Activated CD4-positive, alpha-beta T cell treated with anti-CD3 and anti-CD28 coated beads for 1 hour (primary cell): ENCODE measurements at places on chromosomes 3 and 15.

- no peak for DNase-seq
These were observed 74.6 kb downstream of the ATP8B4 start for GRCh38 chr15:50044406-50044805.

GRCh38 chr3:171526869-171527268, 66.7 kb upstream of the TNIK start:
- DNase-seq, result no peak

GRCh38 chr3:104763007-104763406, 603.7 kb upstream of the ALCAM start:
- no peak for DNase-seq

- no peak for DNase-seq
These were observed 198.3 kb downstream of the ADAMTS9 start for GRCh38 chr3:64489361-64490044.

GRCh38 chr3:151421938-151422337, 37.4 kb upstream of the P2RY12 start:
- DNase-seq, result no peak

DNA sequence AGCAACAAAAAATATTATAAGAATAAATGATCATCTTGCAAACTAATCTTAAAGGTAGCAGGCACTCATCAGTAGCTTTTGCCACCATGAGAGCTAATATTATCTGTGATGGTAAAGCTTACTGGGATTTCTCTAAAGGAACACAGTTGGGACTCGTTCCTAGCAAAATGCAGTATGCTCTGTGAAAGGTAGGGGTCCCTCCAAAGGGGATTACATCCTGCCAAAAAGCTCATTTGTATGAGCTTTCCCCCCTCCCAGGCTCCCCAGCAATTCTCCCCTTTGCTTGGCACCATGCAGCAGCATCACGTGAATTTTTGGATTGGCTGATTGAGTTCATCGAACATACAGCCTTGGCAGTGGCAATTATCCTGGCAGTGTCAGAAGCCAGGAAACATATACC, 361.0 kb upstream of the PLSCR5 start:
- no peak for DNase-seq

- no peak for DNase-seq
These were observed 84.8 kb downstream of the TLE3 start for GRCh38 chr15:70012895-70013294.

DNA sequence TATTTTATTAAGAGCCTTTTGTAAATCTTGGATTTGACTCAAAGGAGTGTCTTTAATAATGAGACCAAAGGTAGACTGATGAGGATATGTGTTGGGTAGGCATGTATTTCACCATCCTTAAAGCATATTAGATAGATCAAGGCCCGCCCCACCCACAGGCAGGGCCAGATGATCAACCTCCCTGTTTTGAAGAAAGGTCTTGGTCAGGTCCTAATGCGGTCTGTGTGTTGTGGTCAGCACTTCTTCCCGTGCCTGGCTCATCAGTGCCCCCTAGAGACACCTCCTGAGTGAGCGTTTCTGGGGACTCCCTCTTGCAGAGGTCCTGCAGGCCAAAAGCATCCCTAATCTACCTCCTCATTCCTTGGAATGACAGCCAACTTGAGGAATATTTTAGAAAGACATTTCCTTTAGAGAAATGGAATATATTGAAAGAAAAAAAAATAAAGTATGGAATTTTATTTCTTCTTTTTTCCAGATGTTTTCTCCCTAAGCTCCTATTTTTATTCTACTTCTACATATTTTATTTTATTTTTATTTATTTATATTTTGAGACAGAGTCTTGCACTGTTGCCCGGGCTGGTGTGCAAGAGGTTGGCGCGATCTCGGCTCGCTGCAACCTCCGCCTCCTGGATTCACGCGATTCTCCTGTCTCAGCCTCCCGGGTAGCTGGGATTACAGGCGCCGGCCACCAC, 6.0 kb downstream of the TM4SF4 start:
- DNase-seq, result no peak

- no peak for DNase-seq
These were observed at the start of gene BOC for GRCh38 chr3:113211330-113212149. Gene BOC, plus strand, starts transcription at chr3:113211557. Its CDS starts 38,246 bp downstream, at chr3:113249803.

- DNase-seq, result no peak
These were observed 50.0 kb upstream of the TBC1D23 start for GRCh38 chr3:100210772-100211135.

DNA sequence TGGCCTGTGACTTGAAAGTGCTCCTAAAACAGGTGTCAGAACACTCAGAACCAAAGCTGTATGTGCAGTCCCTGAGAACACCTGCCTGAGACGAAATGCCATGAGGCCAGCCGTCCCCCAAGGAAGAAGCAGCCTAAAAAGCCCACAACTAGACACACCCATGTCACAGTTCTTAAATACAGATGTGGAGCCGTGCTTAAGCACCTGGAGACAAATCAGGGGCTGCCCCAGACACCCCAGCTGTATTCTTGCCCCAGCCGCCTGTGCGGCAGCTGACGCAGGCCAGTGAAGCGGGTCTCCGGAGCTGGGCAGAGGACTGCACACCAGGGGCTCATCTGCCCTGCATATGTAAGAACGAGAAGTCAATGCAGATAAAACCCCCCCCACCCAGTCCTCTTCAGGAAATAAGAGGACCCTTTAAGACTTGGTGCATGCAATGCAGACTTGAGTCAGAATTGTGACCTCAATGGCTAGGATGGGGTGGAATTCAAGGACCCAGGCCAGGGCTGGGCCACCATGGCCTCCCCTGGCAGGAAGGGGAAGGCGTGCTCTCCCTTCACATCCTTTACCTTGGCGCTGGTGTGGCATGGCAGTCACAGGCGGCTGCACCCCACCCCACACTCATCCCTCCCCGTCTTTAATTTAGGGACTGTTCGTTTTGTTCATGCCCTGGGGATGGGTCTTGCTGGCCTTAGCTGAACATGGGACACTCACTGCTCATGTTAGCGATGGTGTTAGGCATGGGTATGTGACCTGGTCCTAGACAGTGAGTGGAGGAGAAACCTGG, 27.7 kb upstream of the PLXNA1 start:
- DNase-seq, result no peak

DNA sequence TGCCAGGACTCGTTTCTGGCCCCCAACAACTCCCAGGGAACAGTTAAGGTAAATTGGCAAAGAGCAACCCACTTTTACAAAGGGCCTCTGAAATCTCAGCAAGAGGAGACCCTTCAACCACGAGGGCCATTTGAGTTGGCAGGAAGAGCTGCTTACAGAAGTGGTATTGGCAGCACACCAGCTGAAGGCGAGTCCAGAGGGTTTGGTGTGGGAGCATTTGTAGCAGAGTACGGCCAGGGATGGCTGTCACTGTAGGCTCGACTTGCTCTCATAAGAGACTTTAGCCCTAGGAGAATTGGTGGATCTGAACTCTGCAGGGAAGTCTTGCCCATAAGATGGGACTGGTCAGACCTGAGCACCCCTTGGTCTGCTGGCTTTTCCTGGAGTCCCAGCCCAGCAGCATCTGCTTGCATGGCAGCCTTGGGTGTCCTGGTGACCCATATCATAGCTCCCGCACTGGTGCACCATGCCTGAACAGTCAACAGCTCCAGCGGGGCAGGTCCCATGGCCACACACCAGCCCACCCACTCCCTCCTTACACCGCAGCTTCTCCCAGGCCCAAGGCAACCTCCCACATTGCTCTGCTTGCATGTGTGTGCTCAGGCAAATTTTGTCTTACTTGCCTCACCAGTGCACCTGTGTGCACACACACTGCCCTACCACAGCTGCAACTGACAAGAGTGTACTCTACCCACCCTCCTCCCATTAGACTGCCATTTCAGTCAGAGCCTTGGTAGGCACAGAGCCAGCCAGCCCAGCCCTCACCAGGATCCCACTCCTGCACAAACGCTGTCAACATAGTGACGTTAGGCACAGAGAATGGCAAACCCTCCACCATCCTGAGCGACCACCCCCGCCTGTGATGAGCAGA, 861.6 kb upstream of the DPPA4 start:
- DNase-seq, result no peak

- DNase-seq, result no peak
These were observed 781.9 kb upstream of the GRM7 start for GRCh38 chr3:6079011-6079410.

DNA sequence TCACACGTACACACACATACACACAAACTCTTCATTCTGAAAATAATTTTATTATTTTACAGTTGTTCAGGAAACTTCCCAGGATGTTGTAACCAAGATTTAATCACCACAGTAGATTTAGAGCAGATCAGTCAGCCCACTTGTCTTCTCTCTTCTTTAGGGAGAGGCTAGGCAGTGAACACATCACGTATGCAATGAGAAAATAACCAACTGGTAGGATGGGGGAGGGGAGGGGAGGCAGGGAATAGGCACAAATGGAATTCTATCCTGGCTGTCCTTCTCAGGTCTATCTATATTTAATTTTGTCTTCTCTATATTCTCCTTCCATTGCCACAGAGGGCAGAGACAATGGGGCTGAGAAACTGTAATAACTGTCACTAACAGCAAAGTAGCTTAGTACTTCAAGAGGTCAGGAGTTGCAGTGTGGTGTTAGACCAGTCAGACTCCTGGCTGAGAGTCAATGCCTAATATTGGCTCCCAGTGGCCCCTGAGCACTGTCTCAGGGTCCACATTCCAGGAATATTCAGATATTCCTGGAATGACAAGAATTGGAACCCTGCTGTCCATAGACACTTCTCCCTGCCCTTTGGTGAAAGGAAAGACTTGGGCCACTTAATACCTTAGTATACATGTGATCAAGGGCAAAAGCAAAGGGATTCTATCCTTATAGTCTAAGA, 2.6 kb upstream of the HCLS1 start:
- DNase-seq, result no peak

GRCh38 chr3:114746502-114746901, 400.6 kb downstream of the ZBTB20 start:
- DNase-seq, result no peak

- DNase-seq, result no peak
These were observed 214.4 kb downstream of the OSBPL10 start for GRCh38 chr3:31766669-31767068.

GRCh38 chr15:100235030-100235617, 106.7 kb downstream of the ADAMTS17 start:
- no peak for DNase-seq

GRCh38 chr15:99101501-99101900, 3.4 kb upstream of the SYNM start:
- no peak for DNase-seq

- no peak for DNase-seq
These were observed 242.2 kb downstream of the SLCO3A1 start for GRCh38 chr15:92095693-92096092.

- no peak for DNase-seq
These were observed 62.7 kb upstream of the NR2C2 start for GRCh38 chr3:14884665-14885064.

GRCh38 chr3:145490088-145491048, 670.6 kb downstream of the PLOD2 start:
- DNase-seq, result no peak

DNA sequence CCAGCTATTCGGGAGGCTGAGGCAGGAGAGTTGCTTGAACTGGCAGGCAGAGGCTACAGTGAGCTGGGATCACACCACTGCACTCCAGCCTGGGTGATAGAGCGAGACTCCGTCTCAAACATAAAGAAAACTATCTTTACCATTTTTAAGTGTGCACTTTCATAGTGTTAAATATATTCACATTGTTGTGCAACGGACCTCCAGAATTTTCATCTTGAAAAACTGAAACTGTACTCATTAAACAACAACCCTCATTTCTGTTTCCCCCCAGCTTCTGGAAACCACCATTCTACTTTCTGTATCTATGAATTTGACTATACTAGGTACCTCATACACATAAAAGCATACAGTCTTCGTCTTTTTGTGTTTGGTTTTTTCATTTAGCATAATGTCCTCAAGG, 375.1 kb downstream of the SHQ1 start:
- no peak for DNase-seq

- no peak for DNase-seq
These were observed 87.2 kb downstream of the HMG20A start for GRCh38 chr15:77507911-77508310.

DNA sequence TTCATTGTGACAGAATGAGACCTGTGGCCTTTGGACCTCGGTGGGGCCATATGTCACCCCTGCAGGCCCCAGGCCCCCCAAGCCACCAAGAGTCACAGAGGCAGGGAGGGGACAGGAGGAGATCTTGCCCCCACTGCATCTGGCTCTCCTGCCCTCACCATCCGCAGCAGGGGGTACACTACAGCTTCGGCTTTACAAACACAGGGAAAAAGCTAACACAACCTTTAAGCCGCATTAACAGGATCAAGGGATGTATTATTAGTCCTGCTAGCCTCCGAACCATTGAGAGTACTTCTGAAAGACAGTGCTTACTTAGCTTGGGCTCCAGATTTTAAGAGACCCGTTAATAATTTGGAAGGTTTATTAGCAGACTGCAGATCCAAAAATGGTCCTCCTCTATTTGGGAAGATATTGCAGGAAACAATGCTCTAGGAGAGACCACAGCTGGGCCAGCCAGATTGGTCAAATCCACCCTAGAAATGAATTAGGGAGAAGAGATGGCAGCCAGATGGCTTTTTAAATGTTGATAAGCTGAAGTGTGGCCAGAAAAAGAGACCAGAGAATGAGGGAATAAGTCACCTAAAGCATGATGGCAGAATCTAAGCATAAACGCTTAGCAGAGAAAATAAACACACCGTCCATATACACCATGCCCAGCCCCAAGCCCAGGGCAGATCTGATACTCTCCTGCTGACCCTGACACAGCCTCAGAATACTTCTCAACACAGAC, 31.5 kb downstream of the SRGAP3 start:
- DNase-seq, result no peak

- DNase-seq, result no peak
These were observed 462.0 kb downstream of the GBE1 start for GRCh38 chr3:81299481-81299880.

DNA sequence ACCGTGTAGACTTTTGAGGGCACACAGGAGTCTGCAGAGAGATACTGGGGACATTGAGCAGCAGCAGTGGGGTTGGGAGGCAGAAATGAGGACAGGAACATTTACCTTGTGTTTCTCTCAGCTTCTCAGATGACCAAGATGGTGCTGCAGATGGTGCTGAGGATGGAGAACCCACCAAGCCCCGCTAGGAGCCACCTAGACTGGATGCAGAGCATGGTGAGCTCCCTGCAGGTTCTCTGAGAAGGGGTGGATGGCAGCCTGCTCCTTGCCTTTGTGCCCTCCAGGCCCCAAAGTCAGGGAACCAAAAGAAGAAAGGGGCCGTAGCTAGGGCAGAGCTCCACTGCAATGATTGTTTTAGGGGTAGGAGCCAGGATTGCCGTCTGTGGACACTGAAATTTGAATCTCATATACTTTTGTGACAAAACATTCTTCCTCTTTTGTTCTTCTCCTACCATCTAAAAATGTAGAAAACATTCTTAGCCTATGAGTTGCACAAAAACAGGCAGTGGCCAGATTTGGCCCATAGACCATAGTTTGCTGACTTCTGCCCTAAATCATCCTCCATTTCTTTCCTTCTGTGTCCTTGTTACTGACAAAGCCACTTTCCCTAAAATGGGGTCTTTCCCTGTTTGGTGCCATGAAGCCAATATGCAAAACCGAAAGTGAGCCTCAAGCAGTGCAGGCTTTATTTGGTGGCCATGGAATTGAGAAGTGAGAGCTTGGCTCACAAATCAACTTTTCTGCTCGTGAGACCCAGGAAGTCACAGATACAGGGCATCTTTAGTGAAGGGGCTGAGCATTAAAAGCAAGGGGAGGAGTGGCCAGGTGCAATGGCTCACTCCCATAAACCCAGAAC, 11.9 kb upstream of the MUC20 start:
- no peak for DNase-seq

GRCh38 chr3:169365993-169366915, 297.3 kb downstream of the MECOM start:
- DNase-seq, result no peak
